ENCODE measurements at places on chromosomes 1 and 21. TPM values are rescaled to one million over a fixed set of nuclear protein-coding genes. Genes with fewer than 3 reads are reported as not detected.

DNA sequence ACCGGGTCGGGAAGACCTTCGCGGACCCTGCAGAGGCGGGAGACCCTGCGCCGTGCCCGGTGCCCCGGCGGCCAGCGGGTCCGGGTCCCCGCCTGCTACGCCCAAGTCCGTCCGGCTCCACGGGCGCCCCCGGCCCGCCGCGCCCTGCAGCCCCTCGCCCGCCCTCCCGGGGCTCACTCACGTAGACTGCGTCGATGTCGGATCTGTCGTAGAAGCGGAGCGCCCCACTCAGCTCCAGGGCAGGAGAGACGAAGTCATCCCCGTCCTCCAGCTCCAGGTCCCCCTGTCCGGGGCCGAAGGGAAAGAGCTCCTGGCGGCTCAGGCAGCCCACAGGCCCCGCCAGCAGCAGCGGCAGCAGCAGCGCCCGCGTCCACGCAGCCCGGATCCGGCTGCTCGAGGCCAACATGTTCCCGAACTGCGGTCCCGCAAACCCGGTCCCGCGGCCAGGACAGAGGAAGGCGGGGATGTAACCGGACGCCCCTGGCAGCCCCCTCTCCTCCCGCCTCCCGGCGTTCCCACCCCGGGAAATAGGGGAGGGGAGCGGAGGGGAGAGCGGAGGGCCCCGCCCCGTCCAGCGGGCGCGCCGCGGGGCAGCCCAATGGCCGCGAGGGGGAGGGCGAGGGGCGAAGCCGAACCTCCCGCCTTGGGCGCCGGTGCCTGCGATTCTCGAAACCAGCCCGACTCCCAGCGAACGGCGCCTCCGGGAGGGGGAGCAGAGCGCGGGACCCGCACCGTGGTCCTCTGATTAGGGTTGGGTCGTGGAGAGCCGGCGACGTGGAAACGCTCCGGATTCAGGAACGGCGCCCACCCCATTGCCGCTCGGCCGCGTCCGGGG, at the start of gene NID1:
Gene NID1 (minus strand): TSS at position 417 of the 835 bp plus-strand sequence. CDS start 11 bp downstream, at position 406.
- DNase-seq, result no peak

GRCh38 chr1:109151146-109151990, 37.5 kb downstream of the ELAPOR1 start:
- DNase-seq, result peak; percentile 59

- no peak for DNase-seq
Observed at GRCh38 chr1:1623181-1623630, 7.9 kb downstream of the MIB2 start.

SLAMF7 gene
- not detected for total RNA-seq

TRIM67 gene
- 44.9 TPM for total RNA-seq

DNA sequence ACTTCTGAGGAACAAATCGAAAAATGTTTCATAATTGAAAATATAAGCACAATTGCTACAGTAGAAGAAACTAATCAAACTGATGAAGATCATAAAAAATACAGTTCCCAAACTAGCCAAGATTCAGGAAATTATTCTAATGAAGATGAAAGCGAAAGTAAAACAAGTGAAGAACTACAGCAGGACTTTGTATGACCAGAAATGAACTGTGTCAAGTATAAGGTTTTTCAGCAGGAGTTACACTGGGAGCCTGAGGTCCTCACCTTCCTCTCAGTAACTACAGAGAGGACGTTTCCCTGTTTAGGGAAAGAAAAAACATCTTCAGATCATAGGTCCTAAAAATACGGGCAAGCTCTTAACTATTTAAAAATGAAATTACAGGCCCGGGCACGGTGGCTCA, 30.6 kb downstream of the IFNAR1 start:
- no peak for DNase-seq

NOS1AP gene
- total RNA-seq, result 4.1 TPM

TEKT2 gene
- total RNA-seq, result 9.2 TPM

DNA sequence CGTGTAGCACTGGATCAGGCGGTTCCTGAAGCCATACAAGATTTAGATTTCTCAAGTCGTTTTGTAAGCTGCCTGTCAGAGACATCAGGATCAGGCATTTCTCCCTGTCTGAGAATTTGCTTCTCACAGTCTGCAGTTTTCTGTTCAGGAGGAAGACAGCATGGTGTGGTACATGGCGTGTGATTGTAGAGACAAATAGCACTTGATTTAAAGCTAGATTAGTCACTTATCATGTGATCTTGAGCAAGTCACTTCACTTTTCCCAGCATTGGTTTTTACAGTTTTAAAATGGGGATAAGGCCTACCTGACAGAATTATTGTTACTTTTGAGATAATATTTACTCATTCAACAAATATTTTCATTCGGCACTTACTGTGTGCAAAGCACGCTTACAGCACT, 63.3 kb downstream of the AK4 start:
- no peak for DNase-seq

ATP6V0B gene
- total RNA-seq, result 183 TPM

BRDT gene
- not detected for total RNA-seq

GBP2 gene
- 0.62 TPM for total RNA-seq

DNA sequence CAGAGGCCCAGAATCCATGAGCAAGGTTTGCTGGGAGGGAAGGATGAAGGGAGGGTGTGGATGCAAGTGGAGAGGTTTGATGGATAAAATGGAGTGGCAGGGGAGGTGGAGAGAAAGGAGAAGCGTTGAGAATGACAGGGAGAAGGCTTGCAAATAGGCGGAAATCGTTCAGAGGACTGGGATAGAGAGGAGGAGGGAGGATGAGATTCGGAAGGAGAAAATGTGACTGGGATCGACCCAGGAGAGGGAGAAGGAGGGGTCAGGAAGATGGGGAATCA, 376 bp downstream of the AVPR1B start:
- DNase-seq, result no peak

DNA sequence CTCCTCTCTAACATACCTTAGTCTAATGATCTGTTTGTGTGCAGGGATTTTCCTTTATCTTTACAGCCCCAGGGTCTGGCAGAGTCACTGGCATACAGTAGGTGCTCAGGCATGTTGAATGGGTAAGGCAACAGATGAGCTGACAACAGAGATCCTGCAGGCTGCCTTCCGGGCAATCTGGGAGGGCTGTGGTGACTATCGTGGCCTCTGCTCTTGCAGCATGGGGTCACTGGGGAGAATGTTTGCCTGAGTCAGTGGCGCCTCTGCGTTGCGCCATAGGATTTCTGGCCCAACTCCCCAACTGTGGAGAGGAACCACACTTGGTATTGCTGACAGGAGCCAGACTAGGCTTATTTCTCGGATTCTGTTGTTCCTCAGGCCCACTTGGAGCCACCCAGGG, 93.8 kb downstream of the LAMC2 start:
- DNase-seq, result no peak

- DNase-seq, result no peak
Observed at GRCh38 chr1:12475101-12475500, 142.9 kb downstream of the DHRS3 start.

DNM3 gene
- total RNA-seq, result 115 TPM

GRCh38 chr1:98478121-98478520, 183.4 kb upstream of the SNX7 start:
- no peak for DNase-seq

DNA sequence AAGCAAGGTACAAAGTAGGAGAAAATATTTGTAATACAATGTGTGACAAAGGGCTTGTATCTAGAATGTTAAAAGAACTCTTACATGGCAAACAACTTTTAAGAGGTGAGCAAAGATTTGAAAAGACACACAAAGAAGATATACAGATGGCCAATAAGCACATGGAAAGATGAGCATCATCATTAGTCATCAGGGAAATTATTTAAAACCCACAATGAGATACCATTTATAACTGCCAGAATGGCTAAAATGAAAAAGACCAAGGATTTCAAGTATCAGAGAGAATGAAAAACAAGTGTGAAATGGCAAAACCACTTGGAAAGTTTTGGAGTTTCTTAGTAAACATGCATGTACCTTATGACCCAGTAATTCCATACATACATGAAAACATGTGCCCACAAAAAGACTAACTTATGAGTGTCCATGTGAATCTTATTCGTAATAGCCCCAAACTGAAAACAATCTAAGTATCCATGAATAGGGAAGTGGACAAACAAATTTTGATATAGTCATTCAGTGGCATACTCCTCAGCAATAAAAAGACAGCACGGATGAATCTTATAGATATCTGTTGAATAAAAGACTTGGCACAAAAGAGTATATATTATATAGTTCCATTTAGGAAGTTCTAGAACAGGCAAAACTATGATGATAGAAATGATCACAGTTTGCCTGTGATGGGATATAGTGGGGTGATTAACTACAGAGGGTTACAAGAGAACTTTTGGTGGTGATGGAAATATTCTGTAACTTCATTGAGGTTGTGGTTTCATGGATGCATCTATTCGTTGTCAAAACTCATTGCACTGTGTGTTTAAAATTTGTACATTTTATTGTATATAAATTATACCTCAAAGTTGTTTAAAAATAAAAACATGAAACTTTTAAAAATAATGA, 82.0 kb downstream of the DISP1 start:
- DNase-seq, result no peak

DNA sequence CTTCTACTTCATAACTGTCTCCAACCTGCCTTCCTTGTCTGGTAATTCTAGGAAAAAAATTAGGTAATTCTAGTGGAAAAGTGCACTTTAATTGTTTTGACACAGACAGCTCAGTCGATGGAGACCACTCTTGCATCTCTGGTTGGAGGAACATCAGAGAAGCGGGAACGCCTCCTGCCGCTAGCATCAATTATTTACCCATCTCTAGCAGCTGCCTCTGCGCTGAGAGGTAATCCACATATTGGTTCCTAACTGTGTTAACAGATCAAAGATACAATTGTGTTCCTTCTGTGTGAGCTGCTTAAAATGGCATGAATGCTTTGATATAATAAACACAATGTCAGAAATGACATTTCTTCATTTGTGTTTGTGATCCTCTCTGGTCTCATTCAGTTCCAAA, 33.3 kb downstream of the C2CD2 start:
- no peak for DNase-seq

- DNase-seq, result peak; percentile 78
Observed at GRCh38 chr1:226125097-226125630, 61.4 kb downstream of the ACBD3 start.

DNA sequence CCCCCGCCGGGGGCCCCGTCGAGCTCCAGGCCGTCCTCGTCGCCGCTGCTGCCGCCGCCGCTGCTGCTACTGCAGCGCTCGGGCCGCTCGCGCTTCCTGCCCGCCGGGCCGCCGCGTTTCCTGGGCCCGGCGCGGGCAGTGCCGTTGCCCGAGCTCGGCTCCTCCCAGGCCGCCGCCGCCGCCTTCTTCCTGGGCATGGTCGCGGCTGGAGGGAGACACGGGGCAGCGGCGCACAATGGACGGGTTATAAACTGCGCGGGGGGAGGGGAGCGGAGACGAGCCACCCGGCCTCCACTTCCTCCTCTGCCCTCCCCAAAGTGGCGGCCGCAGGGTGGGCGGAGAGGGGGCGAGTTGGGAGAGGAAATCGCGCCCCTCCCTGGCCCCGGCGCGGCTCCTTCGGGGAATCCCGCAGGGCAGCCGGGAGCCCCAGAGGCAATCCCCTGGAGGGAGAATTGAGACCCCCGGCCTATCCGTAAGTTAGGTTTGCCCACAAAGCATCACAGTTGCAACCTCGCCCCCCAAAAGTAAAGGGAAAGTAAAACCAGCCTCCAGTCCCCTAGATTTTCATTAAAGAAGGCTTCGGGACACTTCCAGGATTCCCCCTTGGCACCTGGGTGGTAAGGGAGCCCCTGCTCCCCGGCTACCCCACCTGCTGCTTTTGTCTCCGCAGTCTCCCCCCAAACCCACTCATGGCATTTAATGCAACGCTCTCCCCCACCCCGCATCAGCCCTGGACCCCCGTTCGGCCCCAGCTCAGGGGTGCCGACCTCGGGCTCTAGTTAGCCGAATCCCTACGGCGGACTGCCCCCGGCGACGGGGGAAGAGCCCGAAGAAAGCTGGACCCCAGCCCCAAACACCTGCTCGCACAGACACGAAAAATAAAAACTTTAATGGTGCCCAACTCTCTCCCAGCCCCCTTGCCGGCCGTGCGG, 893 bp downstream of the RCC2 start:
- DNase-seq, result peak; percentile 35

GRCh38 chr1:186481303-186481888, 20.5 kb upstream of the PDC start:
- no peak for DNase-seq

- no peak for DNase-seq
Observed at GRCh38 chr1:222420633-222421032, 127.3 kb downstream of the HHIPL2 start.

- no peak for DNase-seq
Observed at GRCh38 chr1:201783058-201783457, 45.9 kb upstream of the IPO9 start.

- no peak for DNase-seq
Observed at GRCh38 chr1:71666609-71667008, 585.8 kb upstream of the ZRANB2 start.

DNA sequence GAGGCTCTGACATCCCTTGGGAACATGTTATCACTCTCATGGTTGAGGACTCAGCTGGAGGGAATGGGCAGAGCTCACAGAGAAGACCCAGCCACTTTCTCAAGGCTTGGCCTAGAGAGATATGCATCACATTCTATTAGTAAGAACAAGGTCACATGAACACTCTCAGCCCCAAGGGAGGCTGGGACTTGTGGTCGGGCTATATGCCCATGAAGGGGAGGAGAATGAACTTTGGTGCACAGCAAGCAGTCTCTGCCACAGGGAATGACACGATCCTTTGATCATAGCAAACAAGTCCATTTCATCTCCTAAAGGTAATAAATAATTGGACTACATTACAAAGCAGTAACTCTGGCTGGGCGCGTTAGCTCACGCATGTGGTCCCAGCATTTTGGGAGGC, 105.7 kb downstream of the SYF2 start:
- DNase-seq, result no peak

- no peak for DNase-seq
Observed at GRCh38 chr1:25927521-25928265, 21.5 kb upstream of the STMN1 start.

DNA sequence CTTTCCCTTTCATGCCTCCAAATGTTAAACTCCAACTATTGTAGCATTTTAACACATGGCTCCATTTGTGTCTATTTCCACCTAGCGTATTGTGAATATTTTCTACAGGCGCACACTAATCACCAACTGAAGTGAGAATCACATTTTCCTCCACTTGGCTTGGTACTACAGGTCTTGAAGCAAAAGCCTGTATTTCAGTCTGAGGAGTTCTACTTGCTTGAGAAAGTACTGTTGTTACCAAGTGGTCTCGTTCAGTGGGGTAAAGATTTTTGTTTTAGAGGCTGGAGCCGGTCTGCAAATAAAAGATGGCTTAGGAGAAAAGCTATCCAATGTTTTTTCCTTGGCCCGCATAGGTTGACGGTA, 550 bp upstream of the PTBP2 start:
- DNase-seq, result no peak

DNA sequence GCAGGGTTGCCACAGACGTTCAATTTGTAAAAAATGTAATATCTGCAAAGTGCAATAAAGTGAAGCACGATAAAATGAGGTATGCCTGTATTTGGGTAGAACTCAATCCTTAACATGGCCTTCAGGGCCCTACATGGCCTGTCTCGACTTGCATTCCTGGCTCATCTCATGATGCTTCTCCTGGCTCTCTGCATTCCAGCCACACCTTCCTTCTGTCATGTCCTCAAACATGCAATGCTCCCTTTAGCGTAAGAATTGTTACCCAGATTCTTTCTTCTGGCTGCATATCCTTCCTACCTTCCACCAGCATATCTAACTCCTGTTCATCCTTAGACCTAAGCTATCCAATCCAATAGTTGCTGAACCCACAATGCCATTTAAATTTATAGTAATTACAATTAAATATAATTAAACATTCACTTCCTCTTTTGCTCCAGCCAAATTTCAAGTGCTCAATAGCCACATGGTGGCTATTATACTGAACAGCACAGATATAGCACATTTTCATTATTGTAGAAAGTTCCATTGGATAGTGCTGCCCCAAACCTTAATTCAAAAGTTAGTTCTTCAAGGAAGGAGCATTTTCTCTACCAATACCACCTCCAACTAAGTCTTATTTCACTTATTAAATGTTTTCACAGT, 32.6 kb downstream of the FGGY start:
- no peak for DNase-seq
